ENCODE measurements at places on chromosomes 16 and 17.

DNA sequence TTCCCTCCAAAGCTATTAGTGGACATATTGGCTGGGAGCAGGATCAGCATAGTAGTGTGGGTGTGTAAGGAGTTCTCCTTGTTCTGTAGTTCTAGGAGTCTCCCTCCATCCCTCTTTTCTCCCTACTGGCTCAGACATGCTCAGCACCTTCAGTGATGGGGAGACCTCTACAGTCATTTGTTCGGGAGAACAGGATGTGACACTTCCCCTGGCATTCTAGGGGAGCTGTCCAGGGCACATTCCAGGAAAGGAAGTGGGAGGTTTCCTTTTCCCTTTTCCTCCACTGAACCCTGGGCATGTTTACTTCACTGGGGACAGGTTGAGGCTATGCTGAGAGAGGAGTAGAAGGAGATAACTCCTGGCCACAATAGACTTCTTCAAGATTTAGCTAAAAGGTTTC lies 86.5 kb downstream of the MYH13 start:
- no peak for DNase-seq

DNA sequence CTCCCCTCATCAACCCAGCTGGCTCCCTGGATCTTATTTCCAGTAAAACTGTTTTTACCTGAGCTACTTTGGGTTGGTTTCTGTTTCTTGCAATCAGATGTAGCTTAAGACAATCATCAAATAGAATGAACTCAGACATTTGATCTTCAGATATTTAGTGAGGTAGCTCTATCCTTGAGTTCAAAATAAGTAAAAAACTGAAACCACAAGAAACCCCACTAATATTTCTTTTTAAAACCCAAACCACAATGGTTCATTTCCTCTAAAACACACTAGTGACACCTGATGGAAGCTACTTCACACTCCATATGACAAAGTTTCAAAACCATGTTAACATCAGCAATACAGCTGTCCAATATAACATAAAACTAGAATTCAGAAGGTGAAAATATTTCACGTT lies 37.8 kb downstream of the CACNG1 start:
- DNase-seq = no peak

- DNase-seq = no peak
Observed at GRCh38 chr17:65029605-65030336, 26.8 kb downstream of the GNA13 start.

- no peak for DNase-seq
Observed at GRCh38 chr16:65827231-65827630, 539.3 kb upstream of the CDH5 start.

DNA sequence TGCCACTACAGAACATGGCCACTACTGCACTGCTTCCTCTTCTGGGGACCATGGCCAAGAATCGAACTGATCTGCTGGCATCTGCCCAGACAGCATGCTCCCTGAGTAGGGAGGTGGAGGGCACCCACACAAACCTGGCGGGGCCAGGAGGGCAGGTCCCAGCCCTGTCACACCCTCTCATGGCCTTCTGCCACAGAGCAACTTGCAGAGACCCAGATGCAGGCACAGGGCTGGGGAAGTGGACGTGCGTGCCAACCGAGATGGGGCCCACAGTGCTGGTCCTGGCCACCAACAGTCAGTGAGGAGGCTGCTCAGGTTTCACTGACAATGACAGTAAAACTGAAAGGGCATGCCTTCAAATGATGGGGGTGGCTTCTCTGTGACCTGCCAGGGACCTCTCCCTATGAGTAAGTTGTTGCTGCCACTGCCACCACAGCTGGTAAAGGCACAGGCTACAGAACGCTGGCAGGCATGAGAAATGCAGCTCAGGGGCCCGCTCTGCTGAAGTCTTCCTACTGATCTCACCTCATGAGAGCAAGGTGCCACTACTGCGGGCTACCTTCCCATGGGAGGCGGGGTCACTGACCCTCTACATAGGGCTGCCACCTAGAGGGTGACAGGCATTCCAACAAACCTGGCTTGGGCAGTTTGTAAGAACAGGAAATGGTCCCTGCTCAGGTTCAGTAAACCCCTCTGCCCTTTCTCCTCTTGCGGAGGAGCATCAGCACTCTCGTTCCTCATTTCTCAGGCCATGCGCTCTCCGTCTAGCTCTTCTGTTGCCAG lies 15.5 kb downstream of the HIC1 start:
- DNase-seq = no peak
